CD14-positive monocyte (primary cell): ENCODE measurements at places on chromosomes 3 and 15.
A peak's percentile ranks its signal among the peaks of the same experiment; 100 is the strongest.

GRCh38 chr15:85116925-85117646 lies 135.4 kb downstream of the PDE8A start:
- DNase-seq, result no peak

- DNase-seq, result no peak
Observed at GRCh38 chr3:134018850-134019249, 10.9 kb downstream of the SLCO2A1 start.

DNA sequence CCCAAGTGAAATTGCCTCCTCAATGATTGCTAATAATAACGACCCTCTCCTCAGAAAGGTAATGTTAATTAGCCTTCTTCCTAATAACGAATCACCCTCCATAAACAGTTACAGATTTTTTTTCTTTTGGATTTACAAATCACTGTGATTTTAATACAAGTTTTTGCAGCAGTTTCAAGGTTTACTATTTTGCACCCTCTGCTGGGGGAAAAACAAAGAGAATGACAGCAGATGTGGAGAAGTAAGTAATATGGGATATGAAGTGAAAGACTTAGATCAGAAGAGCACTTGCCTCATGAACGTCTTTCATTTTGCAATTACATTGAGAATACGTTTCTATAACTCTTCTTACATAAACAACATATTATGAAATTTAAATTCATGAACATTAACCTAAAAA lies 16.1 kb upstream of the CNTN3 start:
- DNase-seq, result no peak

DNA sequence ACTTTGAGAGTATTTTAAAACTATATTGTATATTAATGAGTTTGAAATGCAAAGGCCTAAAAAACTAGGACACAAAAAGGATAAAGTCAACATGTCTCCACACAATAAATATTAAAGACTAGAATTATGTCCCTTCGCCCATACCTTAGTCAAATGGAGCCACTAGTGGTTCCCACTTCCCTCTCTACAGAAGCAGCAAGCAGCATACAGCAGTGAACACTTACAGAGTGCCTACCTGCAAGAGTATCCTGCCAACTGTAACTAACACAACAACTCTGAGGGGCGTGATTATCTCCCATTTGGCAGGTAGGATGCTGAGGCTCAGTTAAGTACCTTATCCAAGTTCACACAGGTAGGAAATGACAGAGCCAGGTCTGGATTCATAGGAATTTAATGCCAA lies 17.2 kb downstream of the DYNC1LI1 start:
- no peak for DNase-seq

GRCh38 chr15:66578286-66578875 lies 12.6 kb upstream of the LCTL start:
- peak; percentile 59 for DNase-seq

- no peak for DNase-seq
Observed at GRCh38 chr3:85571835-85572234, 613.0 kb downstream of the CADM2 start.
